Hematopoietic multipotent progenitor cell treated with erythropoietin and hydrocortisone succinate and interleukin-3 and kit ligand, for 4 days (in vitro differentiated cells): ENCODE measurements at places on chromosomes 1 and 21.

DNA sequence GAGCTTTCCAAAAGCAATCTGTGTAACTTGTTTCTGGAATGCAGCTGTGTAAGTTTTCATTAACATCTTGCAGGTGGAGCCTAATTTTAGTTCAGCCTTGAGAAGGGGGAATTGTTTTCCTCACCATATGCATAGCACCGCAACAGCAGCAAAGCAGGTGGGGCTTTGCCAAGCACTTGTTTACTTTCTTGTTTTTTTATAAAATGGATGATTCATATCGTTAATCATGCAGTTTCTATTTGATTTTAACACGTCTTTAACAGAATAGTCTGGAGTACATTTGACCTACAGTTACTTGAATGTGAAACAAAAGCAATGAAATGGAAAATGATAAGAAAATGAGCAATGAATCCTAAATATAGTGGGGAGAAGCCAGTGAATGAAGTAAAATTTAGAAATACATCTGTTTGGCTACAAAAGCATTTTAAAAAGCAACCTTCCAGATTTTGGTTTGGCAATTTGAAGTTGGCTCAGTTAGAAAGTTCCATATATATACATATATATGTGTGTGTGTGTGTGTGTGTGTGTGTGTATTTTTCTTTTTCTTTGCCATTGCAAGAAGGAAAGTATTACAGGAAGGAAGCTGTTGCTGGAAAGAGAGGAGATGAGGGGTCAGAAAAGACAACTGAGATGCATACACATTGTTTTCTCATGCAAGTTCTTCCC is 119.0 kb upstream of the ADGRL2 start:
- DNase-seq: no peak

DNA sequence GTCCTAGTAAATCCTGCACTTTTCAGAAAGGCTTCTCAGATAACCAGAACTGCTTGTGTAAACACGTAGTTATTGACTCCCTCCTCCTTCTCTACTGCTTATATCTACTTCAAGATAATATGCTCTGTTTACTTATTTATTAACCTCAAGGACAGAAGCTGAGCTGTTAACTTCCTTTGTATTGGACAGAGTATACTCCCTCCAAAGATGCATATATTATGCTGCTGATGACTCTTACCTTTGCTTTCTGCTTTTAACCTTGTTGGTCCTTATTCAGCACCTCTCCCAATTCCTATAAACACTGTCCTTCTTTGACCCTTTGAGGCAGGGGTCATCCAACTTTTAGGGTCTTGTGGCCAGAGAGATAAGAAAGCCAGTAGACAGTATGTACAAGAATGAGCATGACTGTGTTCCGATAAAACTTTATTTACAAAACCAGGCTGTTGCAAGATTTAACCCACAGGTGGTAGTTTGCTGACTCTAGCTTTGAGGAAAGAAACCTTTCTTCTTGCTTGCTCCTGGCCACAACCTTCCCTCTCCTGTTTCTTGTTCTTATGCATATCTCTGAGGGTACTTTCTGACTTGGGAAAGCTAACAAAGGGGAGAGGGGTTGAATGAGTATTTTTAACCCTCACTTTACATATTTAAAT is 4.9 kb downstream of the TPM3 start:
- DNase-seq: no peak

DNA sequence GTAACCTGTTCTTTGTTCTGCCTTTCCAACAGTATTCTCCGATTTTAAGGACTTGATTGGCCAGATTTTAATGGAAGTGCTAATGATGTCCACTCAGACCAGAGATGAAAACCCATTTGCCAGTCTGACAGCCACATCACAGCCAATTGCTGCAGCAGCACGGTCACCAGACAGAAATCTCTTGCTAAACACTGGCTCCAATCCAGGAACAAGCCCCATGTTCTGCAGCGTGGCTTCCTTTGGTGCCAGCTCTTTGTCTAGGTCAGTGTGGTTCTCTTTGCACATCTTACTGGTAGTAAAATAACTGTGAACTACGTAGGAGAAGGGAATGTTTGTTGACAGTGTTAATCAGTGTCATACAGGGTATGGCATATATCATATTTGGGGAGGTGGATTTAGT is 72.7 kb downstream of the UBE4B start:
- no peak for DNase-seq

DNA sequence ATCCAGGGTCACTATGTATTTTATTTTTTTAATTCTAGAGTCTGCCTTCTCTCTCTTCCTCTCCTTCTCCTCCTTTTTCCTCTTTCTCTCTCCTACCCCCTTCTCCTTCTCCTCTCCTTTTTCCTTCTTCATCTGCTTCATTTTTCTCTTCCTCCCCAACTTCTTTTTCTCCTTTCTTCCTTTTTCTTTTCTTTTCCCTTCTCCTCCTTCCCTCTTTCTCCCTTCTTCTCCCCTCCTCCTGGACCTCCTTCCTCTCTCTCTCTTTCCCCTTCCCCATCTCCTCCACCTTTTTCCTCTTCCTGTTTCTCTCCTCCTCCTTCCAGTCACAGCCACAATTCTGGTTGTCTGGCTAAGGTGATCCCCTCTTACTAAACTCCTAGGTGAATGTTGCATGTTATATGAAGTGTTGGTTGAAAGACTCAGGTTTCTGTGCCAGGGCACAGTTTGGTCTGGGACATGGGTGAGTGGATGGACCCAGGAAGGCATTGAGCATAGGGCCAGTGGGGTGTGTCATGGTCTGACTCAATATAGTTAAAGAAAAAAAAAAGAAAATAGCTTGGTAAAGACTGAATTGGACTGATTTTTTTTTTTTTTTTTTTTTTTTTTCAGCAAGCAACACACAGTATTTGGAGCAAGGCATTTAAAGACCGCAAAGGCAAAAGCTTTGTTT is 266.9 kb downstream of the TGFB2 start:
- no peak for DNase-seq

DNA sequence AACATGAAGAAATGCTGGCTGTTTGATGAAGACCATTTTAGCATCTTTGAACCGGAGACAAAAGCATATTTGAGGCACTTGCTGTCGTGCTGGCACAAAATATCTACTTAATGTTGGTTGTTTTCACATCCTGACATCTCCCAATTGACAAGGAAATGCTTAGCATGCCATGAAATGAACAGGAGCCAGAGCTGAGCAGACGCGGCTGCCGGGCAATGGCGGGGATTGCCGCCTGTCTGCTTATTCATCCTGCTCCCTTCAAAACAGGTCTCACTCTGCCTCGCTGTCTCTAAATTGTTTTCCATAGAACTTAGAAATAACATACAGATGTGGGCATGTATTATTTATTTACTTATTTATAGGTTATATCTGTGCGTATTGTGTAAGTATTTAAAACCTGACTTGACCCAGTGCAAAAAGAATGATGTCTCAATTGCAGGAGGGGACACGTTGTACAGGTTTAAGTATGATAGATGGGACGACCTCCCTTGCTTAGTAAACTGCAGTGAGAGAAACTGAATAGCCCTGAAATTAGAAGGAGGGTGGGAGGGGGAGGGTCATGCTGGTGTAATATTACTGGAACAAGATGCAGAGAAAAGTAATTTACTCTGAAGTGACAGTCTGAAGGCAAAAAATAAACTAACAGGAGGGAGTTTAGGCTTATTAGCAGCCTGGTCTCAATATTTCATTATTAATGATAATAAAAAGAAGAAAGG is 590.4 kb upstream of the PLXNA2 start:
- no peak for DNase-seq

GRCh38 chr1:91769742-91770141 is 116.2 kb downstream of the TGFBR3 start:
- no peak for DNase-seq
